ENCODE measurements at places on chromosomes 7 and 10.
A peak's percentile ranks its signal among the peaks of the same experiment; 100 is the strongest.

DNA sequence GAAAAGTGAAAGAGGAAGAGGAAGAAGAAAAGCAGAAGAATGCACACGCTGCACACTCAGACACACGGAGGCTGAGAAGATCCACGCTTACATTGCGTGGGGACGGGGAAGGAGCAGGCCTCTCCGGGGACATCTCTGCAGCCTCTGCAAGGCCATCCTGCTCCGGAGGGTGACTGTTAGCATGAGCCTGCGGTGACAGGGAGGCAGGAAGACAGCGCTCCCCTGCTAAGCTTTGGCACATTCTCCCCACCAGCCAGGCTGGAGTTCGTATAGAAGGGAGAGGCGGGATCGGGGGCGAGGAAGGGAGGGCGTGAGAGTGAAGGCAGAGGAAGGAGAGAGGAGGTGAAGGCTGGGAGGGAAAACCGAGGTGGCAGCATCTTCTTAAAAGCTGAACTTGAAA is 366.0 kb upstream of the SHH start:
- DNase-seq, result no peak

GRCh38 chr10:34599026-34599795 is 215.9 kb downstream of the PARD3 start:
- no peak for DNase-seq

- DNase-seq, result peak; percentile 86
Measured at GRCh38 chr7:2138146-2138765, 94.5 kb downstream of the MAD1L1 start.

DNA sequence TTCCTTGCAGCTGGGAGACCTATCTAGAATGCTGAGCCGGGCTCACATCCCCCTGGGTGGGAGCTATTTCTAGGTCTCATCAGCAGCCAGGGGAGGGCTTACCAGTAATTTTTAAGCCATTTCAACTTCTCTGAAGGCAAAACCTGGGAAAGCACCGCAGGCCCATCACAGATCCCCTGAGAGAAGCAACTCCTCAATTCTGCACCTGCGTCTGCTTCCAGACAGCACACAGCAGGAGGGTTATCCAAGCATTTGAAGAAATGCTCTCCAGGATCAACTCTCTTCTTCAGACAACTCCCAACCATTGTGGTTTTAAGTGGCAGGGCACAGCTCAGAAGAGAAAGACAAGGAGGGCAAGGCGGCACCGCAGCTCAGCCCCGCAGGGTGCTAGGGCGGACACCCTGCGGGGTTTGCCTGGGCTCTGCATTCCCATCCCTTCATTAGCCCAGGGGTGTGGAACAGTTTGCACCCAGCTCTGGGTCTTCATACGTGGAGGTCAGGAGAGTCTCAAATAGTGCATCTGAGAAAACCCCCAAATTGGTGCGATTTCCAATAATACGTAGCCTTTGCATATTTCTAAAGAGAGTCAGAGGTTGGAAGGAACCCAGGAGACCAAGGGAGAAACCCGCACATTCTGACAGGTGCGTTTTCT is 618.7 kb downstream of the DNAJB6 start:
- no peak for DNase-seq

DNA sequence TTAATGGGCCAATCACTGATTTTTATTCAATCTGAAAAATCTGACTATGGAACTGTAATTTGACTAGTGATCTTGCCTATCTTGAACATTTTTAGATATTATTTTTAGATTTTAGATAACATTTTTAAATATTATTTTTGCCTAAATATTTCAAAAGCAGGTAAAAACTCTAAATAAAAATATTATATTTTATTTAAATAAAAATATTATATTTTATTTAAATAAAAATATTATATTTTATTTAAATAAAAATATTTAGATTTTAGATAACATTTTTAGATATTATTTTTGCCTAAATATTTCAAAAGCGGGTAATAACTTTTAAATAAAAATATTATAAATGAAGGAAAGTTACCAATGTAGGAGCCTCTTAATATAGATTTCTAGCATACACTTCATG is 187.8 kb downstream of the PHF14 start:
- no peak for DNase-seq

- no peak for DNase-seq
Measured at GRCh38 chr7:130930681-130931080, 196.7 kb upstream of the KLF14 start.

- no peak for DNase-seq
Measured at GRCh38 chr7:90723233-90723632, 127.1 kb downstream of the CDK14 start.

- DNase-seq, result no peak
Measured at GRCh38 chr10:65419629-65420028, 1506.2 kb upstream of the LRRTM3 start.

- DNase-seq, result no peak
Measured at GRCh38 chr7:16726189-16726588, 27.4 kb upstream of the TSPAN13 start.

- DNase-seq, result no peak
Measured at GRCh38 chr7:156783864-156784263, 109.1 kb downstream of the LMBR1 start.

DNA sequence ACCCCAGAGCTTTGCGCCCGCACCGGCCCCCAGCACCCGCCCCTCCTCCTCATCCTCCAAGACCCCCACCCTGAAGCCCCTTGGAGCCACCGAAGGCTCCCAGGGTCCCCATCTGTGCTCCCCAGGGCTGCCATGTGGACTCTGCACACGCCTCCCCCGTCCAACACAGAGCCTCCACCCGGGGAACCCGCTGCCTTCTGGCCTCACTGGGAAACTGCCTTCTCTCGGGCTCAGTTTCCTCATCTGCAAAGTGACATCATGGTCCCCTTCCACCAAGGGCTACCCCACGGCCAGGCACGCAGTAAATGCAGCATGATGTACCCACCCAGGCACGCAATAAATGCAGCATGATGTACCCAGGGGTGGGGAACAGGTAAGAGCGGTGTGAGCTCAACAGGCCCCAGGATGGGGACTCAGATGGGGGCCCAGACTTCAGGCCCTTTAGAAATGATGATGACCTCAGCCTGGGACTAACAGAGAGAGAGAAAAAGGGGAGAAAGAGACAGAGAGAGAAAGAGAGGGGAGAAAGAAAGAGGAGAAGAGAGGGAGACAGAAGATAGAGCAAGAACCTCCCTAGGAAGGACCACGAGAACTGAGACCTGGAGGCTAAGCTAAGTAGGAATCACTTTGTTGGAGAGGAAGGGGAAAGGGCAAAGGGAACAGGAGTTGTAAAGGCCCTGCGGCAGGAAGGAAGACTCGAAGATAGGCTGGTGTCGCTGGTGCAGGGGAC is 2.5 kb upstream of the MICALL2 start:
- DNase-seq, result no peak

- no peak for DNase-seq
Measured at GRCh38 chr7:68206946-68207485, 1210.4 kb downstream of the TYW1 start.

DNA sequence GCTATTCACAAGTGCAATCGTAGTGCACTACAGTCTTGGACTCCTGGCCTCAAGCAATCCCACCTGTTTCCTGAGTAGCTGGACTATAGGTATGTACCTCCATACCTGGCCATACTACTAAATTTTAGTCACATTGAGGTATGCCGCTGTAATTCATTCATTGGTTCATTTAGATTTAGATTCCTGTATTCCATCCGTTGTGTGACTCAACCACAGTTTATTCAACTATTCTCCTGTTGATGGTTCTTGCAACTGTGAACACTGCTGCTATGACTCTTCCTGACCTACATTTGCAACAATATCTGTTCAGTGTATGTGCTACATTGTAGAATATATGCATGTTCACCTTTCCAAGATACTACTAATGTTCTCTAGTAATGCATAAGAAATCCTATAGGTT is 8.0 kb upstream of the ZCCHC24 start:
- DNase-seq, result no peak

DNA sequence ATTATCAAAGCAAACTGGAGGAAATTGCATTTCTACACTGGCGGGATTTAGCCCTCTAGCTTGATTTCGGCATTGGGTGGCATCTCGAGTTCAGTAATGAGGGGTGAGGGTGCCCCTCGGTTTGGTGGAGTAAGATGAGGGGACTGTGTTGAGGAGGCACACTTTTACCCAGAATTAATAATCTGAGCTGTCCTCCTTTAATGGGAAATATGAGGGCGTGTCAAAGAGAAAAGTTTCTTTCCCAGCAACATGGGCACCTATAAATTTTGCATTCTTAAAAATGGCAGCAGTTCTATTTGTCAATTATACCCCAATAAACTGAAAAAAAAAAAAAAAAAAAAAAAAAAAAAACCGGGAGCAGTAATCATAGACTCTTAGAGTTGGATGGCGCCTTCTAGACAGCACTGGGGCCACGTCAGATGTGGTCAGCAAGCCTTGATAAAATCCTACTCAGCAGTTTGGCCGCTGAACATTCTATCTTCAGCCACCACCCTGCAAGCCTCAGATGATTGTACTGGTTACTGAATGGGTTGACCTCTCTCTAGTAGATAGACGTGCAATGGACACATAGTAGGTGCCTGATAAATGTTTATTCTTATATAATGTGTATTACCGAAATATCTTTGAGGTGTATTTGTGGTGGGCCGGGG is 931 bp downstream of the PAPSS2 start:
- DNase-seq, result no peak

GRCh38 chr10:17645621-17646345 is 1.8 kb downstream of the STAM start:
- no peak for DNase-seq

DNA sequence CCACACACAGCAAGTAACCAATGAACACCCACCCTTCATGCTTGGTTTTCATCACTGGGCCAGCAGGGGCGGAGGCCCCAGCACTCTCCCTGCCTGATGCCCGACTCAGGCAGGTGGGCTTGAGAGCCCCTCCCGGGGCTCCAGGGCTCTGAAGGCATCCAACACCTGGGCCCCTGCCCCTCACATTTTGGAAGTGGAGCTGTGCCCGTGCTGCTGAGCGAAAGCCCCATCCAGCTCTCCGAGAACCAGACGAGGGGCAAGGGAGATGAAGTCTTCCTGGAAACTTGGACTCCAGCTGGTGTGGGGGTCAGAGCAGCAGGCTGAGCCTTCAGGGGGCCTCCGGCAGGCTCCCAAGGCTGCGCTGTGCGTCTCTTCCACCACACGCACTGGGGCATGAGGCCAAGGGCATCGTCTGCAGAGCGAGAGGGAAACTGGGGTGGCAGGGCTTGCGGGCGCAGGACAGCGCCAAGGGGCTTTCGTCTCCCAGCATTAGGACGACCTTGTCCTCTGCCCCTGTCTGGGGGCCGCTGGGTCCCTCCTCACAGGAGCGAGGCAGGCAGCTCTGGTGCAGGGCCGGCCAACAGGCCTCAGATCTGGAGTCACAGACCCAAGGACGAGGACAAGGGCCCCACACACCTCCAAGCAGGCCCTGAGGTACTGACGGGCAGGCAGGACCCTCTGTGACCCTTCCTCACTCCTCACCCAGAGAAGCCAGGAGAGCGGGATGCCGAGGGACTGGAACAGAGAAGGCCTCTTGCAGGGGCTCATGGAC is 108.3 kb upstream of the FAM20C start:
- DNase-seq, result no peak

- DNase-seq, result no peak
Measured at GRCh38 chr10:58756130-58756719, 243.6 kb downstream of the BICC1 start.

DNA sequence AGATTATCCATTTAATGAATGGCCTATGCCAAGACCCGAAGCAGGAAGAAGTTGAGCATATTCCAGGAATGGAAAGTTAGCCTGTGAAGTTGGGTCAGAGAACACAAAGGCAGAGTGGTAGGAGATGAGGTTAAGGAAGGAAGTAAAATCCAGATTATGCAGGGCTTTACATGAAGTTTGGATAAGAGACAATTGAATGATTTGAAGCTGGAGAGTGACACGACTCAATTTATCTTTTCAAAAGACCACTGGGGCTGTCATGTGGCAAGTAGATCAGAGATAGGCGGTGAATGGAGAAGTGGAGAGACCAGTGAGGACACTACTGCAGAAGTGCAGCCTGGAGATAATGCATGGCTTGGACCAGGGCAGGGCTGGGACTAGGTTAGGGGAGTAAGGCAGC is 7.2 kb upstream of the CNOT4 start:
- DNase-seq, result no peak

GRCh38 chr10:79230328-79230830 is 116.9 kb upstream of the PPIF start:
- DNase-seq, result no peak

DNA sequence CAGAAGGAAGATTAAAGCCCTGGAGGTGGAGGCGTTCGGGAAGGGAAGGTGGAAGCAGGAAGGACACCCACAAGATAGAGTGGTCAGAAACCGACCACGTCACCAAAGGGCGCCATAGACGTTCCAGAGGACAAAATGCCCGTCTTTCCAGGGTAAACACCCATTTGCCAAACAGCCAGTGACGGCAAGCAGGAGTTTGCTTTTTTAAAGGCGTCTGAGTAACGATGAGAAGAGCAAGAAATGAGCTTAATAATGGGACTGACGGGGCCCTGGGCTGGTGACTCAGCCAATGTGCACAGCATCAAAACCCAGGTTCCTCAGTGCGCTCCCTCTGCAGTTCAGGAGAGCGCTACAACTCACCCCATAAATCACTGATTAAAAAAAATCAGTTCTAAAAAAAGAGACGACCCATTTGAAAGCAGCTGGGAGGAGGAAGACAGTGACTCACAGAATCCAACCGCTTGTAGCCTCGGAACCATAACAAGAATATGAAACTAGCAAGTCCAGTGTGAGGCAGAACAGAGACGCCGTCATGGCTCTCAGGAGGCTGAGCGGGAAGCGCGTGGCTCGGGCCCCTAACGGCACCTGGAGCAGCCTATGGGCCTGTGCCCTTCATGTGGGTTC is 5.9 kb downstream of the DIP2C start:
- no peak for DNase-seq

GRCh38 chr10:72832701-72833100 is 60.8 kb upstream of the OIT3 start:
- DNase-seq, result no peak

DNA sequence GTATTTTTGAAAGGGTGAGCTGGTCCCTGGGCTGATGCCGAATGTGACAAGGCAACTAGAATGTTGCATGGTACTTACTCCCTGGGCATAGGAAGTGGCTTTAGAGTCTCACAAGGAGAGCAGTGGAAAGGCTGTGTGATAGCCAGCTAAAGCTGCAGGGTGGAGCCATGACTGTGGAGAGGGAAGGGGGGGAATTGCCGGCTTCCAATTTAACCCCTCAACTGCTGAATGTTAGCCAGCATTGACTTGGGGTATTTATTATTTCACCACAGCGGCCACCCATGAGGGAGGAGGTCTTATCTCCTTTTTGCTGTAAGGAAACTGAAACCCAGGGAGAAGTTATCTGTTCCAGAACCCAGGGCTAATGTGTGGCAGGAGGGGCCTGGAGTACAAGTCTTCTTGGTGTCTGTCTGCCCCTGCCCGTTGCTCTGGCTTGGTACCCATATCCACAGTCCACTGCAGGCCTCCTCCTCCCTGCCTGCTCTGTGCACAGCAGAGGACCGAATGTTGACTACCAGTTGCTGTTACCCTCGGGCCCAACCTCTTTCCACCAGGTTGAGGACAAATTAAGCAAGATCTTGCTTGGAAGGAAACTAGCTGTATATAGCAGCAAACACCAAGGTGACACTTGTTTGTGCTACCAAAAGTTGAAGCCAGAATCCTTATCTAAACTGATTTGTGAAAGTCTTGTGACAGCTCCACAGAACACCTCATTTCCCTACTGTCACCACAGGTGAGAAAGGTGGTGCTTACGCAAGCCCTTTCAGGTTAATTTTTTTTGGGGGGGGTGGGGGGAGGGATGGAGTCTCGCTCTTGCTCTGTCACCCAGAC is 37.6 kb downstream of the WBP1L start:
- no peak for DNase-seq
